ENCODE measurements at places on chromosomes 12 and 14.

DNA sequence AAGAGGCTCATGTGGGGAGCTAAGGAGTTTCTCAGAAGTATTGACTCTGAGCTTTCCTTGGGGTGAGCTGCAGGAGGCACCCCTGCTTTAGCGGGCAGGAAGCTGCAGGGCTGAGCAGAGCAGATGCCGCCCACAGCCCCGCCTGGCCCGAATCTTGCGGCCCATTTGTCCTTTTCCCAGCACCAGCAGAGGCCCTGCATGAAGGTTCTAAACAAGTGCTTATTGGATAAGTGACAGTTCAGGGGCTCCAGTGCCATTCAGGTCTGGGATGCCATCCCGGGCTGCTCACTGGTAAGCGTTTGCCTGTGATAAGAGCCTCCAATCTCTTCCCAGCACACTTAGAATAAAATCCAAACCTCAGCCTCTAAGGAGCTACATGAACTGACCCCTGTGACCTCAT, 11.4 kb downstream of the RILPL1 start:
- DNase-seq = no peak

- DNase-seq = no peak
These were observed 13.1 kb upstream of the RPS6KL1 start for GRCh38 chr14:74936151-74936550.

DNA sequence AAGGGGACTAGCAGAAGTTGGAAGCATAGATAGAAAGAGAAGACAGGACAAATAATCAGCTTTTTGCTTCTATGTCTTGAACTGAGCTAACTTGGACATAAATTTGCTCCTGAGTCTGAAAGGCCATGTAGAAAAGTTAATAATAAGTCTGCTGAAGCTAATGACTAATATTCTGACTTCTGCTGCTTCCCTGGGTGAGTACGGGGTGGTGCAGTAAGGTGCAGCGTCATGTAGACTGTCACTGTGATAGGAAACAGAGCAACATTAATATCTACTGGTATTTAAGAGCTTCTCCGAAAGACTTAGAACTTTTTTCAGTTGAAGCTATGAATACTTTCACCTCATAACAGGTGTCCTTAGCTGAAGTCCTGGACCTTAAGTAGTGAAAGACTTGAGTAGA, 34.1 kb upstream of the CPM start:
- no peak for DNase-seq

- DNase-seq = no peak
These were observed 180.4 kb upstream of the HIF1A start for GRCh38 chr14:61514927-61515326.

DNA sequence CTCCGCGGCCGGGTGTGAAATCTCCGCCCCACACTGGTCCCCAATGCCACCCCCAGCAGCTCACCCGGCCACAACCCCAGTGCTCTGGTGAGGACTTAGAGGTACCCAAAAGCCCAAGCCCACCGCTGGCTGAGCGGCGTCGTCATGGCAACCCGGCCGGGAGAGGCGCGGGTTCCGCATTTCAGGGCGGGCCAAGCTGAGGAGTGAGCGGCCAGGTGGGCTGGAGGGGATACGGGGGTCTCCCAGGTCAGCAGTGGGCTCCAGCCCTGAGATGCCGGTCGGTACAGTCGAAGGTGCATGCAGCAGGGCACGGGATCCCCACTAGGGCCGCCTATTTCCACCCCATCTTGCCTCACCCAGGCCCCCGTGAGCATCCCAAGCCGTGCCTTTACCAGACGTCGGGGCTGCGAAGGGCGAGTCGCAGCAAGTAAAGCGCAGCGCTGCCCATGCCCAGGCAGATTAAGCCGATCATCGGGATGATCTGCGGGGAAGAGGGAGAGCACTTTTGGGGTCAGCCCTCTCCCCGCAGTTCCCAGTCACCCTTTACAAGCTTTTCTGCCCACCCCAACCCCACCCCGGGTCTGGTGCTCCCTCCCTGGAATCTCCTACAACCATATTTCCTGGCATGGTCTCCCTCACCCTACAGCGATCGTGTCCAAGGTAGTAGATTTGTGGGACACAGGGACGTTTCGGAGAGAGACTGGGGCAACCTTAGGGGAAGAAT, 6.9 kb downstream of the SHMT2 start:
- DNase-seq = no peak

DNA sequence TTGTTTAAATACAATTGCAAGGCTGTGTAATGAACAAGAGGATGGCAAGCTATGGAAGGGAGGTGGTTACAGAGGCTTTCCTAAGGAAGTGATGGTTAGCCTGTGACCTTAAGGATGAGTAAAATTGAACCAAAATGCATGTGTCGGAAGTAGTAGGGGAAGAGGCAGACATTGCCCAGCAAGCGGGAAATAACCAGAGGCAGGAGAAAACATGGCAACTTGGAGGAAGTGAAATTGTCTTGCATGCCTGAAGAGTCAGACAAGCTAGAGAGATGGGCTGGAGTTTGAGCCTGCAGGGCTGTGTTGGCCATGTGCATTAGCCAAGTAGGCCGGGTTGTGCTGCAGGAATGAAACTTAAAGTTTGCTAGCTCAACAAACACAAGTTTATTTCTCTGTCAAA, 96.2 kb downstream of the BTG1 start:
- DNase-seq = no peak

DNA sequence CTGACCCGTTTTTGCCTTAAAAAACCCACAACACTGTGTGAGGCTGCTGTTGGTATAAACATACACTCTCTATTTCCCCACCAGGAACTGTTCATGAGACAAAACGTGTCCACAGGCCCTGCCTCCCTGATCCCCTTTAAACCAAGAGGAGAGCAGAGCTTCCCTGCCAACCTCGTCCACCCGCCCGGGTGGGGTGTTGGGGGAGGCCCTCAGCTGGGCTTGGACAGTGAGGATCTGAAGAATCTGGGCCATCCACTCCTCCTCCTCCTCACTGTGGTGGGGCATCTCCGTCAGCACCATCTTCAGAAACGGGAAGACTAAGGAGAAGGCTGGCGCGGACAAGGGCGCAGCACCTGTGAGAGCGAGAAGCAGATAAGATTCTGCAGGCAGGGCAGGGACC, 36.8 kb downstream of the GCN1 start:
- DNase-seq = no peak

DNA sequence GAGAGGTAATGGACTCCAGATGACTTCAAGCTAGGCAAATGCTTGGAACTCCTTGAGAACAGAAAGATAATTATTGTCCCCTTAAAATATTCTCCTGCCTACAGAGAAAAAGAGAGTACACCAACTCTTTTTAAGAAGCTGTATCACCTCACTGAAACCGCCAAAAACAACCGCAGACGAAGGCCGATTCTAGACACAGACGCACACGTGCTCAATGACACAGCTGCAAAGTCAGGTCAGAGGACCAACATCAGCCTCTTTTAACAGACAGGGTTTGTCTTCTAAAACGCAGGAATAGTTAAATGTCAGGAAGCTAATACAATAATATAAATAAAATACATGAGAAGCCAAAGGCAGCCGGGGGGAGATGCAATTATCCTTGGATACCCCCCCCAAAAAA, 19.0 kb downstream of the SLC15A4 start:
- no peak for DNase-seq

DNA sequence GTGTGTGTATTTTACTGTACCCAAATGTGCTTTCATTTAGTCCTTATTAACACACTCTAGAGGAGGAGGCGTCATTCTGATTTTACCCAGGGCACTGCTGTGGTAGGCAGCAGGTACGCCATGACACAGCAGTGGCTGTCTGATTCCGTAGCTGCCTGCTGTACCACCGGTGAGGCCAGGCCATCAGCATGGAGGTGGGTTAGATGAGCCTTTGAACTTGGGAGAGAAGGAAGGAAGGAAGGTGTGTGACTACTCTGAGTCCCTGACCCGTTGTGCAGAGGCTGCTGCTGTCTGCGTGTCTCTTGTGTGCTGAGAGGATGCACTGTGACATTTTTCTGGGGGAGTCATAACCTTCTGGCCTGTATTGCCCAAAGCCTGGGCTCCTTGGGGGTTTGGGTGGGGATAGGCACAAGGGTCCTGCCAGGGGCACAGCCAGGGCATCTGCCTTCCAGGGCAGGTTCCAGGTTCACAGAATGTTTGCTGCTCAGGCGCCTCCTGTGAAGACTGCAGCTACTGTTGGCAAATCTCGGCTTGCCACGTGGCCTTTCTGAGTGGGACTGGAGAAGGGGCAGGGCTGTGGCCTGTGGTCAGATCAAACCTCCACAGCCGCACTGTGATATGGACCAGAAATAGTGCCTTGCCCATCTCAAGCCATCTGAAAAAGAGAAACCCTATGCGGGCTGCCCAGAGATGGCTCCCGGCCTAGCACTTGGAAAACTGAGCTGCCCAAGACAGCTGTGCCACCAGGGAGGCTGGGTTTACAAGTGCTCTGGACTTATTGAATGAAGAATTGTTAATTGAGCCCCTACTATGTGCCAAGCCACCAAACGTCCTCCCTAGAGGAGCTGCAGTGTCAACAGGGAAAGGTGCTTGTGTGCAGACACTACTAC, 47.1 kb downstream of the MLXIP start:
- no peak for DNase-seq

- peak; percentile 94 for DNase-seq
These were observed 12.6 kb downstream of the SLC8B1 start for GRCh38 chr12:113322343-113322742.

DNA sequence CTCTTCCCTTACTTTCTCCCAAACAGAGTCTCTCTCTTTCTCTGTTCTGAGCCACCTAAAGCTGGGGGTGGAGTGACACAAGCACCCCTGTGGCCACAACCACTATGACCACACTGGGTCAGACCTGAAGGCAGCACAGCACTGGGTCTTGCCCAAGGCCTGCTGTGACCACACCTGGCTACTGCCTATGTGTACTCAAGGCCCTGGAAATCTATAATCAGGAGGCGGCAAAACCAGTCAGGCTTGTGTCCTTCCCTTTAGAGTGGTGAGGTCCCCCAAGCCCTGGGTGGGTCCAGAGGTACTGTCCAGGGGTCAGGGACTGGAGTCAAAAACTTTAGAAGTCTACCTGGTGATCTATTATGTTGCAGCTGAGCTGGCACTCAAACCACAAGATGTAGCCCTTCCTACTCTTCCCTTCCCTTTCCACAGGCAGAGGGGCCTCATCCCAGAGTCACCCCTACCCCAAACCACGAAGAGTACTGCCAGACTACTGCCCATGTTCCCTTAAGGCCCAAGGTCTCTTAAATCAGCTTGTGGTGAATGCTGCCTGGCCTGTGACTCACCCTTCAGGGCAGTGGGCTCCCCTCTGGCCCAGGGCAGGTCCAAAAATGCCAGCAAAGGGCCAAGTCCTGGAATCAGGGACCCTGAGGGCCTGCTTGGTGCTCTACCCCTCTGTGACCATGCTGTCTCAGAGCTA, 179.8 kb upstream of the DYRK2 start:
- no peak for DNase-seq

GRCh38 chr14:98174041-98174440, 1098.0 kb downstream of the BCL11B start:
- no peak for DNase-seq

- no peak for DNase-seq
These were observed 40.1 kb downstream of the ANO2 start for GRCh38 chr12:5904969-5905368.

DNA sequence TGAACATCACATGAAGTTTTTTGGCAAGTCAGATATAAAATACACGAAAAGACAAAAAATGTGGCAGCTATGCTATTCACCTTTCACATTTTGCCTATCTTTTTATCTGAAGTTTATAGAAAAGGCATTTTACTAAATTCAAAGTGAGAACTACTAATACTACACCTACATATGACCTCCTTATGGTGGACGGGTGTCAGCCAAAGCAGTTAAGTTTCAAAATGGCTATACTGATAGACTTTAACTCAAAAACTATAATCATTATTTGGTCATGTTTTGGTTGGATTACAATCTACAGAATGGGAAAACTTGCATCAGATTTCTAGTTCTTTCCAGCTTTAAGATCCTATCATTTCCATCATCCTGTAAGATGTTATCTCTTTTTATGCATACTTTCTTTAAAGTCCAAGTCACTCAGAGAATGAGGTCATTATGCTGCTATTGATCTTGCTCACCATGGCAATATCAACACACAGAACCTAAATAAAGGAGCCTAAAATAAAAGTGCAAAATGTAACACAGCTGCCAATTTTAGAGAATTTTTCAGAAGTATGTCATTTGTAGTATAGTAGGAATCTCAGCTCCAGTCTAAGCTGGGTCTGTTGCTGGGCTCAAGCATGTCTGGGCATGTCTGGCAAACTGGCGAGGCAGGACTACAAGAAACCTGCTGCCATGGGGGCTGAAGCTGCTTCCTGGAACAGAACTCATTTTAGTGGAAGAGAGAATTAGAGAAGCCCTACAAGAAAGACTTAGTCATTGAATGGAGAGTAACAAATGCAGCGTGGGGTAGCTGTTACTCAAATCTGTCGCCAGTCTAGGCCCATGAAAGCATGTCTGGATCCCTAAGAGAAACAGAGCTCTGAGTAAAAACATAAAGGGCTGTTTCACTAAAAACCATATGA, 7.6 kb upstream of the AEBP2 start:
- peak; percentile 95 for DNase-seq

DNA sequence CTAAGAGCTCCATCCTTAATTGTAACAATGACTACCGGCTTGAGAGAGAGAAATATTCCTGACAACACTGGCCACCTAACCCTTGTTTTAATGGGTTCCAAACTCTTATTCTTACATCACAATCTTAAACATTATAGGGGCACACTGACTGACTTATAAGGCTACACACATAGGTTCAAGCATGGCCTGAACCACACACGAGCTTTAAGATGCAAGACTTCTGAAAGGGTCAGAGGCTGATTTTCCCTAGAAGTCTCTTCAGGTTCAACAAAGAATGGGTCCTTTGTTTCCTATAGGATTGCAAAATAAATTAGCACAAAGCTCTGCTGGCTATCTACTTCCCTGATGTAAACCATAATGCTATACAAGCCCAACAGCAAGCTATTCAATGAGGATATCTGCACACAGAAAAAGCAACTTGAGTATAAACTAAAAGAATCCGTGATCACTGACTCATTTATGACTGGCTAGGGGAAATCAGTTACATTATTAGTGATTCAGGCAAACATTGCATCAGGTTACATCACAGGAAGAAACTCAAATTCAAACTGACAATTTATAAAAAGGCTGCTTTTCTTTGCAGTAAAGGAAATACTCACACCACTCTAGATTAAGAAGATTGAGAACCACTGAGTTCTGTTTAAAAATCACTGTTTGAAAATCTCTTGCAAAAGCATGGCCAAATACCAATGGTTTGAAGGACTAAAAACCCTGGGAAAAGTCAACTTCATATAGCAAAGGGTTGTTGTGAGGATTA, 8.5 kb downstream of the BTG1 start:
- peak; percentile 96 for DNase-seq

- no peak for DNase-seq
These were observed 167.3 kb upstream of the RTL1 start for GRCh38 chr14:101070540-101071492.

DNA sequence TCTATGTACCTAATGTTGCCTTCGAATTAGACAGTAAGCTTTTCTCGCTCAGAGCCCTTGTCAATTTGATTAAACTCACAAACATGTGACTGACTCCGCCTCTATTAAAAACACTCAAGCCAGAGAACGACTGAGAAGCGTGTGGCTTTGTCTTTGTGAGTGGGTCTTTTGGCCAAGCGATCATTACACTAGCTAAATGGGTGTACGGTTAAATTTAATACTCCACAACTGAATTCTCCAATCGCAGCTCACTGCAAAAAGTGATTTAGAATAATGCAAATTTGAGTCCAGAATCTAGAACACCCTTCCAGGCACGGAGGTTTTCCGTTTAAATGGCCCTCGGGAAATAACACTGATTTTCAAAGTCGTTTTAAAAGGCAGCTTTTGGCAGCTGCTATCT, 253.7 kb downstream of the EFCAB11 start:
- DNase-seq = no peak

GRCh38 chr14:98114122-98114895, 1157.7 kb downstream of the BCL11B start:
- peak; percentile 62 for DNase-seq

Measured in bronchial epithelial cell (primary cell).